GM12892 (cell line): ENCODE measurements at places on chromosomes 1 and 21.
A peak's percentile ranks its signal among the peaks of the same experiment; 100 is the strongest.

DNA sequence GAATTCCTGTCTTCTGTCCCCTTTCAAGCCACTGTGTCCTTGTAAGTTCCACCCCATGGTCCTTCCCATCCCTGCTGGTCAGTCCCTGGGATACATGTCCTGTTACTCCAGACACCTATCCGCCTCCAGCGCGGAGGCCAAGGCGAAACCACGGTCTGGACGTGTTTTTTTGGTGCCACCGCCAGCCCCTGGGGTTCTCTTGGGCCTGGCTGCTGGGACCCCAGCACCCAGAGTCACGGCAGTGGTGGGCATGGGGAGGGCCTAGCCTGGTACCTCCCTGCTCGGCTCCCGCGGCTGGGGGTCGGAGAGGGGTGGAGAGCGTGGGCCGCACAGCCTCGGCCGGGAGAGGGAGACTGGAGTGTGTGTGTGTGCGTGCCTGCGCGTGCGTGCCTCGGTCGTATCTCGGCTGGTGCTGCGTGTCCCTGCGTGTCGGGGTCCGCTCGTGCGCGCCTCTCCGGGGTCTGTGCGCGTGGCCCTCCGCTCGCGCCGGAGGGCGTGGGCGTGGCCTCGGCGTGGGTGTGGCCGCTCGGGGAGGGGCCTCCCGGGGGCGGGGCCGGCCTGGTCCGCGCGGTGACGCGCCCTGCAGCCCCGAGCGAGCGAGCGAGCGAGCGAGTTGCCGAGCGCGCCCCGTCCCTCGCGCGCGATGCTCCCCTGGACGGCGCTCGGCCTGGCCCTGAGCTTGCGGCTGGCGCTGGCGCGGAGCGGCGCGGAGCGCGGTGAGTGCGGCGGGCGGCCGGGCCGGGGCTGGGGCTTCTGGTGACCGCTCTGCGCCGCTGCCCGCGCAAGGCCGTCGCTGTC is at the start of gene VWA1:
VWA1 (plus strand) TSS at position 585 of the 798 bp plus-strand sequence; CDS start at position 644, 59 bp downstream.
- DNase-seq: peak; percentile 93

DNA sequence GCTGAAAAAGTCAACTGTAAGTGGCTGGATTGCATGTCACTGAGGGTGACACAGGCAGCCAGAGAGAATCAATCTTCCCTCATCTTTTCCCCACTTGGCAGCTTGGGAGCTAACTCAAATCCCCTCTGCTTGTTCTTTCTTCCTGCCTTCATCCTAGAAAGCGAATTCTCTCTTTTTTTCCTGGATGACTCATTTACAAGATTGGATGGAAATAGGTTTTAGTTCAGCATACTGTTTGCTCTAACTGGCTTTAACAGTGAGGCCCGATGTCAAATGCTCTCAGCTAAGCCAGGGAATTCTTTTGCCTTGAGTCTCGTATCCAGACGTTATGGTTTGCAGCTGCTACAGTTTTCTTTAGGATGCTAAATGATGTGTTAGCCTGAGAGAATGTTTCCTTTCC is 72.7 kb downstream of the HUNK start:
- no peak for DNase-seq

- no peak for DNase-seq
Measured at GRCh38 chr1:9826616-9827015, 2.9 kb upstream of the CLSTN1 start.

GRCh38 chr1:45843474-45843905 is 40.1 kb downstream of the MAST2 start:
- no peak for DNase-seq

DNA sequence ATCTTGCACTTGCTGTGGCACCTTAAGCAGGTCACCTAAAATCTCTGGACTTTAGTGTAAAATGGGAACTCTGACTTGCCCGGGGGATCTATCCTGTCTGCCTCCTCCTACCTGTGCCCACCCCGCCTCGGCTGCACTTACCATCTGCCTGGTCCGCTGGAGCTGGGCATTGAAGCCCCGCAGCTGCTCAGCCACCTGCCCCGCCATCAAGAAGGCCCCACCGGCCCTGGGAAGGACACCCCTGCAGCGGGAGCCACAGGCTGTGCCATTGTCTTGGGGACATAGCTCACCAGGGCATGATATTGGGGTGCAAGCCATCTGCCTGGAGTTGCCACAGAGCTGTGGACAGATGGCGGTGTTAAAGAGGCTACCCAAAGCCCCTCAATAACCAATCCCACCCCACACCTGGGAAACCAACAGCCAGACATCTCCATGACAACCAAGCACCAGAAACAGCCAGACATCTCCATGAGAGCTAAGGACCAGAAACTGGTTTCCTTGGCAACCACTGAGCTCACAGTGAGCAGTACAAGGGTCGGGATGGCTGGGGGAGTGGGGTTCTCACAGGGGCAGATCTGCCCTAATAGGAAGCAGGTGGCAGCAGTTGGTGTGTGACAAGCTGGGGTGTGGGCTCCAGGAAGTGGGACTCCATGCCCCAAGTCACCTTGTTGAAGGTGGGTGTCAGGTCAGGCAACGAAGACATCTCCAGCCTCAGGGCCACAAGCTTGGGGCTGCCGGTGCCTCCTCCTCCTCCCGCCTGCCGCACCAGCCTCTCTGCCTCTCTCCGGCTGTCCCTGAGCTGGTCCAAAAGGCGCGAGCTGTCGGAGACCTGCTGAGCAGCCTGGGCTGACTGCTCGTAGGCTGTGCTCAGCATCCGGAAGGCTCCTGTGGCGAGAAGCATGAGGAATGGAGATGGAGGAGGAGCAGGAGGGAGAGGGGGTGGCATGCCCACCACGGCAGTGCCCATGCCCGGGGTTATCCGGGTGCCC is 29.1 kb downstream of the LAMB3 start:
- no peak for DNase-seq

- DNase-seq: no peak
Measured at GRCh38 chr1:247089616-247090375, 11.2 kb upstream of the ZNF670 start.

GRCh38 chr1:41758904-41759548 is 159.7 kb downstream of the HIVEP3 start:
- DNase-seq: no peak

DNA sequence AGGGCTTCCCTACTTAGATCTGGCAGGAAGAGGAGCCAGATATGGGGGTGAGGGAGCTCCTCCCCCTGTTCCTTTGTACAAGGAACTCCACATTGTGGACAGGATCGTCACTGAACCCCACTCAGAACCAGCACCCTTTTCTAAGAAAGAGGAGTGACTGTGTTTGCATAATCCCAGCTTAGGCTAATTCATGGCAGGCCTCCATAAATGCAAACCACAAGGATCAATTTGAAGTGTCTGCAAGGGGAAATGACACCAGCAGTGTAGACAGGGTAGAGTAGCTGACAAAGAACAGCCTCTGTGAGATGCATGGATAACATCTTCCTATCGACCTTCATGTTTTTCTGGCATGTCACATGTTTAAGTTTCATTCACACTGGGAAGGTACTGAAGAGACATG is 11.7 kb downstream of the MX1 start:
- DNase-seq: no peak

- DNase-seq: no peak
Measured at GRCh38 chr1:182998482-182998881, 24.7 kb upstream of the LAMC1 start.

GRCh38 chr1:72601035-72601674 is 318.8 kb upstream of the NEGR1 start:
- no peak for DNase-seq

DNA sequence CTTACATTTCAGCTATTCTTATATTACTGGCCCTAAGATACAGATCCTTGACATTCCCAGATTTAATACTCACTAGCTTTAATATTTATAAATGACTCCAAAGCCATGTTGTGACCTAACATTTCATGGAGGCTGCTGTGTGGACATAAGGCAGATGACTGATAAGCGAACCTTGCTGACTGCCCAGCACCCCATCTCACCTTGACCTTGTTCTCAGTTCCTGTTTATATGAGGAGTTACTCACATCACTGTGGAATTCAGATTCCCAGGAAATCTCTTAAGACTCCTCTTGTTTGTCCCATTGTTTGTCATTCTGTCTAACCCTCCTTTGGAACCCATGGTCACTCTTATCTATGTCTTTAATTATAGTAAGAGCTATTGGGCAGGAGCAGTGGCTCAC is 21.9 kb downstream of the RAB3B start:
- no peak for DNase-seq

GRCh38 chr1:56137090-56137489 is 442.3 kb downstream of the PLPP3 start:
- no peak for DNase-seq

DNA sequence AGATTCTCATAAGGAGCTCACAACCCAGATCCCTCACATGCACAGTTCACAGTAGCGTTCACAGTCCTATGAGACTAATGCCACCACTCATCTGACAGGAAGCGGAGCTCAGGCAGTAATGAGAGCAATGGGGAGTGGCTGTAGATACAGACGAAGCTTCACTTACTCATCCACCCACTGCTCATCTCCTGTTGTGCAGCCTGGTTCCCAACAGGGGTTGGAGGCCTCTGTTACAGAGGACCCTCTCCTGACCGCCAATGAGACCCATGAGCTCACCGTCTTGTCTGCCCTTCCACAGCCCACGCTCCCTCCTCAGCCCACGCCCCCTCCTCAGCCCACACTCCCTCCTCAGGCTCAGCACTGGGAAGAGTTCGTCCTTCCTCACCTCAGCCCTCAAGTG is 39.6 kb downstream of the RSPH1 start:
- no peak for DNase-seq

DNA sequence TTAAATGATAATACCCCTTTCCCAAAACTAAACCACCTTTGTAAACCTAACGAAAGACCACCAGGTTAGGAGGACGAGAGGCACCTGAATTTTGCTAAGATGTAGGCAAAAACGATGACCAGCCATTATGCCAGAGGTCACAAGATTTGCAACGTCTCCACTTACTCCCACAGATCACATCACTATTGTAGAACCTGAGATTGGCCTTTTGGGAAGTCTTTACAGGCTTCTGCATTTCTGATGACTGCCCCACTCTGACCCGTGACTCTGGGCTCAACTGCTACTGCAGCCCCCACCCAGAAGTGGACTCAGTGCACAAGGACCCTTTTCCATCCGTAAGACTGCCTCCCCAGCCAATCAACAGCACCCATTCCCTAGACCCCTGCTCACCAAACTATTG is 36.4 kb upstream of the COL6A2 start:
- no peak for DNase-seq

- no peak for DNase-seq
Measured at GRCh38 chr1:161017756-161018630, 3.0 kb downstream of the F11R start.

- no peak for DNase-seq
Measured at GRCh38 chr1:19684677-19685076, 20.0 kb downstream of the HTR6 start.

DNA sequence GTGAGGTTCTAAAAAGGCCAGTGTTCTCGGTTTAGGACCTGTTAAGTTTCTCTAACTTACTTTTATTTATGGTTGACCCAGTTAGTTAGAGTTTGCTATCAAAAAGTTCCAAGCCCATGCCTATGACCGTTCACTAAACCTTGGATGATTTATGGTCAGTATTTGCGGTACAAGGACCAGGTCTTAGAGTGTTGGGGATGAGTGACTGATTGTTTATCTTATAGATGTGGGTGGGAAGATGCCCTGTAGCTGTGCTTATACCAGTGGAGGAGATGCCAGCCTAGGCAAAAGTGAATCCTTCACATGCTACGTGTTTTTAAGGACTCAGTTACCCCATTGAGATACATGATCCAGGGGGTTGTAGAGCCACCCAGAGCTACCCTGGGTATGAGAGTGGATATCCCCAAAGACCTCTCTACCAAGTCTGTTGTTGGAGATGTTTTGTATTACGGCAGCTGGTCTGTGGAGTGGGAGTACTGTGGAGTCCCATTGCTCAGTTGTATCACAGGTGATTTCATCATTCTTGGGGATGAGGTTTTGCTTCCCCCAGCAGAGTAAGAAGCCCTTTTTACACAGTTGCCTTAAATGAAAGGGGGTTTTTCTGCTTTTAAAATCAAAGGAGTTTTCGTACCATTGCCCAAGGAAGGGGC is 2.1 kb downstream of the SLC22A15 start:
- DNase-seq: no peak

DNA sequence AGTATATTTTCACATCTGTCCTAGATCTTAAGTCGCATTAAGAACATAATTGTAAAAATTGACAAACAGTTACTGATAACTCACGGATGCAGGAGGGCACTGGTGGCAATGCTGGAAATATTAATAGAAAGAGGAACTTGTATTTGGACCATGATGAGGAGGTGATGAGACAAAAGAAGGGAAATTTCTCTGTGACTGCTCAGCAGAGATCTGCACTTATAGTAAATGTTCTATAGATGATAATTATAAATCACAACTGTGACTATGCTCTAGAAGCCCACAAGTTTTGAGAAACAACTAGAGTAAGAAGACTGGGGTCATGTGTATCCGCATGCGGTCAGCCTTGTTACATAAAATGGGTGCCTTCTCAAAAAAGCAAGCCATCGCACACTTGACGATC is 8.7 kb upstream of the DUSP12 start:
- DNase-seq: no peak

DNA sequence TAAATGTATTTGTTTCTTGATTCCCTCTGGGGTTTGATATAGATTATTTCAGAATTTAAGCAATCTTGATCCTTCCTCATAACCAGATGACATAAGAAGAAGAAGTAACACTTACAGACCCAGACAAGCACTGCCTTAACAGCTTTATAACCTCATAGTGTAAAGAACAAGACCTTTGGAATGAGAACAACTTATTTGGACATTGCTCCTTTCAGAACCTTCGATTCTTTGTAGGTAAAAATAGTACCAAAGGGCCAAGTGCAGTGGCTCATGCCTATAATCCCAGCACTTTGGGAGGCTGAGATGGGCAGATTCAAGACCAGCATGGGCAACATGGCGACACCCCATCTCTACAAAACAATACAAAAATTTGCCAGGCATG is 15.0 kb downstream of the TM2D1 start:
- no peak for DNase-seq

DNA sequence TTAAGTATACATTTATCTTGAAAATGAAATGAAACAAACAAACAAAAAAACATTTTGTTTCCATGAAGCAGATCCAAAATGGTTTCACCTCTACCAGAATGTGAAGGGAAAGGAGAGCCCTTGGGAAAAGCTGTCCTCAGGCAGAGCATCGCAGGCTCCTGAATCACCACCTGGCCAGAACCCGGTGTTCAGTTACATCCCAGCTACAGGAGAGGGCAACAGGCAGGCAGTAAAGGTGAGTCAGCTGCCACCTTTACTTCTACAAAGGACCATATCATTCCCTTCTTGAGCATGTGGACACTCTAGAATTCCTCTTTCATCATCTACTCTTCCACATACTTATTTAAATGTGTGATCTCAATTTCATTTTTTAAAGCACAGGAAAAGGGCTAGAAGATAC is 151.2 kb downstream of the PIGK start:
- no peak for DNase-seq

- no peak for DNase-seq
Measured at GRCh38 chr1:94317790-94318188, 80.4 kb upstream of the ARHGAP29 start.

DNA sequence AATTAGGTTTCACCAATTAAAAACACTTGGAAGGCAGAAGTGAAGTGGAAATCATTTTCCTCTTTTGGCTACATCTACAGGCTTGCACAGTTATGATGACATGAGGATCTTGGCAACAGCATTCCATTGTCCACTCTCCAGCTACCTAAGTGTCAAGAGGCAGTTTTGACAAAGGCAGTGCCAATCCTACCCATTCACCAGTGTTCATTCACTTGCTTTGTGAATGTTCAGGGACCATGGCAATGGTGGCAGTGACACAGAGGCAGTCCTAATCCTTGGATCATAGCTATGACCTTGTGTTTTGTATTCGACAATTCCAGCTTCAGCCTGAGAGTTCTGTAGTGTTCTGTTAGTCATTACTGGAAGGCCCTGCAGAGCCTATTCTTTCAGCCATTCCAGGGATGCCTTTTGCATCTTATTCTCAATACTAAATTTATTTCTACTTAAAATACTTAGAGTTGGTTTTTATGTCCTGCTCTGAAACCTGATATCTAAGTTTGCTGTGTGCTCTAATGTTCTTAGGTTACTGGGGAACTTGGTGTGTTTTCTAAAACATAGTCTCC is 36.7 kb downstream of the CRB1 start:
- DNase-seq: no peak
